ENCODE measurements at places on chromosomes 2 and 18.

DNA sequence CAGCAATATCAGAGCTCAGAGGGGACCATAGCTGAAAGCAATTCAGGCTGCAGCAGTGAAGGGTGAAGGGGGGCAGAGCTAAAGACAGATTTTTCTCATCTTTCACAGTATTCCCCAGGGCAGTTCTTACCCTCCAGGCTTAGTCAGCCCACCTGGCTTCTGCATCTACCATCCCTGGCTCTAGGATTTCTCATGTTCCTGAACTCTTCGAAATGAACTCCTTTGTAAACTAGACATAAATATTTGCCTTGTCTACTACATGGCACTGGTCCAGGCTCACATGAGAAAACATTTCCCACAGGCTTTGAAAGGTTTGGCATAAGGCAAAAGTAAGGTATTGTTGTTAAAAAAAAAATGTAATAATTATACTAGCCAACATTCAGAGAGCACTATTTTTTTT is 23.6 kb upstream of the NEB start:
- no peak for DNase-seq

DNA sequence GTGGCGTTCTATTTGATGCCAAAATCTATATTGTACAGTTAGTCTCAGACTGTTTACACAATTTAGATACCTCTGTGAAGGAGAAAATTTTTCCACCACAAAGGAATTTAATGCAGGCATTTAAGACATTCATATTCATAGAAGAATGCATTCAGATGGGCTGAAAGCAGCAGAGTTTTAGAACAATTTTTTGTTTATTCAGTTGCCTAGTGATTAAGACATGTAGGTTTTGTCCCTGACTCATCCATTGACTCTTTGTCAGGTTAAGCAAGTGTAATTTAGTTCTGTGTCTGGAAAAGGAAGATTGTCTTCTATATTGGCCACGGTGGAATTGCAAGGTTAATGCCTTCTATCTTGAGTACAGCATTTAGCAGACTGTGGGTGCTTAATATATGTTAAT is 515.0 kb downstream of the PARD3B start:
- no peak for DNase-seq

DNA sequence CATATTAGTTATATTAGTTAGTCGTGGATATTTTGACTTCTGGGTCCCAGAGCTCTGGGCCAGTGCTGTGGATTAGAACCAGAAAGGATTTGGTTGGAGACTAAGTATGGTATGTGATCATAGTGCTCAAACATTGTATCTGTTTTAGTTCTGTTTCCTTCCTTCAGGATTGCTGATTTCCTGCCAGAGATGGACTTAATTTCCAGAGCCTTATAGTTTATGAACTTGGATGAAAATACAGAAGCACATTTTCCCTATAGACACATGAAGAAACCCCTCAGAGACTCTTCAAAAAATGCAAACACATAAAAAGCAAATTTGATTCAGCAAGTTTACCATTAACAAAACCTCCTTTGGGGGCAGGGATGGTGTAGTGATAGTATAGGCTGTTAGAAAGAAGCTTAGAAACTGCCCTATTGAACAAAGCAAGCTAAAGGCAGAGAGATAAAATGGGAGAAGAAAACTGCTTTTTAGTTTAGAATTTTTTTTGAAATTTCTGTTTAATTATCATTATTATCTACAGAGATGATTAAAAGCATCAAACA is 88.7 kb upstream of the EFEMP1 start:
- no peak for DNase-seq

GRCh38 chr2:204886713-204887112 is 341.4 kb downstream of the PARD3B start:
- no peak for DNase-seq

- no peak for DNase-seq
Observed at GRCh38 chr2:16785149-16785548, 119.5 kb upstream of the CYRIA start.

- no peak for DNase-seq
Observed at GRCh38 chr2:232415736-232416520, 9.3 kb downstream of the ALPG start.

DNA sequence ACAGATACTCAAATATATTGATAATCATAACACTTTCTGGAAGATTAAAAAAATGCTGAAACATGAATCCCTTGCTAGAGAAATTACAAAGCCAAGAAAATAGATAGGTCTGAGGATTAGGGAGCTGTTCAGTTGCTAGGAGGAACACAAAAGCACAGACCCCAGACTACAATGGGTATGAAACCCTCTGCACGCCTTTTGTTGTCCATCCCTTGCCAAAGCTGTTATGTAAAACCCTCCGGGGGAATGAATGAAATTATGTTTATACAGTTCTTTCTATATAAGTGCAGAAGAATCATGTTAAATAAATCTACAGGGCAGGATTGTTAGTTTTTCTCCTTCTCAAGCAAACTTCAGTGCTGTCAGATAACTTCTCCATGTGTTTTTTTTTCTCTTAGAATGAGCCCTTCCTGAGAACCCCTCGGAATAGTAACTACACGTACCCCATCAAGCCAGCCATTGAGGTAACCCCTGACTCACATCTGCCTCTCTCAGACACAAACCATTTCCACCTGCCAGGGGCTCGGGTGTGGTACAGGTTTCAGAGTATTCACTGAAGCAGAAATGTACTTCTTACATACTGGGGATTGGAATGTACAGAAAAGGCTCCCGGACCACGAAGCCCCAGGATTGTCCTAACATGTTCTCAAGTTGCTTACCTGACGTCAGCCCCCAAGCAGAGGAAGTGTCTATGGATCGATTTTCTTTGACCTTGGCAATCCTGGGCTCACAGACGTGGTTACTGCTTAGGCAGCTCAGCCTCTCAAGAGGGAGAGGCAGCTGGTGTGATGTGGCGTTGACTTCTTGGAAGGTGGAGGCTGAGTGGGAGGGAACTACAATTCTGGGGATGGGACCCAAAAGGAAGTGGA is 118.0 kb downstream of the PLB1 start:
- no peak for DNase-seq

- DNase-seq = no peak
Observed at GRCh38 chr2:64338910-64339500, 115.0 kb upstream of the LGALSL start.

- no peak for DNase-seq
Observed at GRCh38 chr2:8614646-8615045, 67.2 kb upstream of the ID2 start.

DNA sequence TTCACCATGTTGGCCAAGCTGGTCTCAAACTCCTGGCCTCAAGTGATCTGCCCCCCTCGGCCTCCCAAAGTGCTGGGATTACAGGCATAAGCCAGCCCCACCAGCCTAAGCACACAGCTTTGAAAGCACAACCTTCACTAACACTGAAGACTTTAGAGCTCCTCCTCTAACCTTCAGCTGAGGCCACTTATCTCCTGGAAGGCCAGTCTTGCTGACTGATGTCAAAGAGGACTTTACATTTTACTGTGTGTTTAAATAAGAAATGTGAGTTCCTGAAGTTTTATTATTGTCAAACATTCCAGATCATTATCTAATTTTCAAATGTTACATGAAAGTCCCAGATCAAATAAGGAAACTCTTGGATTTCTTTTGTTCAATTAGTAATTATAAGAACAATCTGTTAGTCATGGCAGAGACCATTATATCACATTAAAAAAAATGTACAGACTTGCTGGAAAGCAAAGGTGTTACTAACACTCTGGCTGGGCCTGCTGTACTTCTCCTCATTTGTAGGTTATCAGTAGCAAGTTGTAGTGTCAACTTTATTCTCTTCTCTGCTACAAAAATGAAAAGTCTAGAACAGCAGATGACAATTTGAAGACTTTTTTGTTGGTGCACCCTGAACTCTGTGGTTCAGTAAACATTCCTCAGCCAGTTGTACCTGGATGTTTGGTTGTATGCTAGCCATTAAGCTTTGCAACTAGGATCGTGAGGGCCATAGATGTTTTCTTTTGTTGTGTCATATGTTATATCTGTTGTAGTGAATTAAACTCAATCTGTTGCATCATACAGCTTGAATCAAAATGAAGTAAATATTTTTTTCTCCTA is 80.0 kb downstream of the AOX1 start:
- no peak for DNase-seq

- no peak for DNase-seq
Observed at GRCh38 chr2:47028846-47029560, 113.4 kb upstream of the MCFD2 start.

DNA sequence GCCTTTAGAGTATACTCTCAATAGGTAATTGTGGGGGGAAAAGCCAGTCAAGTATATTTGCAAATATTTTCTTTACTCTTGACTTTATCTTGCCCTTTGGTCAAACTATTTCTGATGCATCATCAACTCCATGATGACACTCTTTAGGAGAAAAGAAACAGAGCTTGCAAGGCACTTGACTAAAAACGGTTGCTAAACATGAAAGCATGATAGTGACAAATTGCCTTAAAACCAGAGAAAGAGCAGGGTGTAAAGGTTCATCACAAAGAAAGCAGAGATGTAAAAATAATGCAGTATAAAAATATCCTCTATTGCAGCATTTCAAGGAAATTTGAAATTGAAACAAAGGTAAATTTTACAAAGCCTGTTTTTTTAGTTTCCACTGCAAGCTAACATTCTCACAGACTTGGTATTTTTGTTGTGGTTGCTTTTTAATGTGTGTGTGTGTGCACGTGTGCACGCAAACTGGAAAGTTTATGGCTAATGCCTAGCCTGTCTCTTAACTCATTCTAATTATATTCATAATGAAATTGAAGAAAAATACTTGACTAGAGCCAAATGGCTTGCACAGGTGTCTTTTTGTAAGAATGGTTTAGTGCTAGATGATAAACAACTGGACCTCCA is 503.6 kb downstream of the ARHGAP15 start:
- DNase-seq = no peak

GRCh38 chr2:32838949-32839348 is 107.8 kb upstream of the LTBP1 start:
- no peak for DNase-seq

DNA sequence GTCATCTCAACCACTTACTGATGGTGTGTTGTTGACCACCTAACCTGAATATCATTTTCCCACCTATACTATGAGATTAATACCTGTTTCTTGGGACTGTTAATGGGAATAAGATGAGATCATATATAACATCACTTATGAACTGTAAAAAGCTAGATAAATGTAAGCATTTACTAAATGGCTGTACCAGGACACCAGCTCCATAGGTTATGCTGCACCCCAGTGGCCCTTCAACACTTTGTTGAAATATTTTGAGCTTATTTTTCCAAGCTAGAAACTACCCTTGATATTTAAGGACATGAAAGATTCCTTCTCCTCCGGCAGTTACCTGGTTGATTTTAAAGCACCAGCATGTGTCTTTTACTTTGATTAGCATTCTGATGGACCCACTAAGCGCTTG is 138.0 kb upstream of the CDCA7 start:
- no peak for DNase-seq

GRCh38 chr2:134727385-134727784 is 8.6 kb upstream of the TMEM163 start:
- DNase-seq = no peak

GRCh38 chr2:212961255-212961654 is 190.2 kb downstream of the IKZF2 start:
- no peak for DNase-seq

DNA sequence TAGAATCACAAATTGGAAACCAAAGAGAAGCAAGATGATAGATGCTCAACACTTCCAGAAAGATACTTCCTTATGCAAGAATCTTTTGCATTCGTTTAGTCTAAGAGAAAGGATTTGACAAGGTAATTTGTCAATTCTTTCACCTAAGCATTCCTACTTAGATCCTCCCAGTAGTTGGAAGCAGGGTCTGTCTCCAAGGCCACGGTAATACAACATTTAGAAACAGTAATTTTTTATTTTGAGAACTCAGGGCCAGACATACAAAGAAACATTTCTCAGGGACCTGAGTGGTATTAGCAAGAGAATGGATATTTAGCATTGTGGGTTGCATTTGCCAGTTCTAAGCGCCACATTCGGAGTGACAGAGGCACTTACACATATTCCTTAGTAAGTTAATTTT is 68.6 kb downstream of the ACYP2 start:
- DNase-seq = no peak

DNA sequence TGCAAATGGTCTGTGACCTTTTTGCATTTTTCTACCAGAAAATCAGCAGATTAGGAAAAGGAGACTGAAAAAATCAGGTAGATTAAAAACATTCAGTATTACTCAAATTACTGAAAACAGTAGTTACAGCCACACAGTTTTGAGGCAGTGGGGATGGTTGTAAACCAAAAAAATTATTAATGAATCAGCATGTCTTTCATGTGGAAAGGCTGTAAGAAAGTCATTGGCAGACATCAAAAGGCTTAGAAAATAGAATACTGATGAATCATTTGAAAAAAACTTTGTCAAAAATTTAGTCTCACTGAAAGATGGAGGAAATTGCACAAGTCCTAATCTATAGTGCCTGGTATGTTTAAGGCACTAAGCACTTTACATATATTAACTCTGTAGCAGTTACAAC is 133.9 kb upstream of the GCFC2 start:
- DNase-seq = no peak

DNA sequence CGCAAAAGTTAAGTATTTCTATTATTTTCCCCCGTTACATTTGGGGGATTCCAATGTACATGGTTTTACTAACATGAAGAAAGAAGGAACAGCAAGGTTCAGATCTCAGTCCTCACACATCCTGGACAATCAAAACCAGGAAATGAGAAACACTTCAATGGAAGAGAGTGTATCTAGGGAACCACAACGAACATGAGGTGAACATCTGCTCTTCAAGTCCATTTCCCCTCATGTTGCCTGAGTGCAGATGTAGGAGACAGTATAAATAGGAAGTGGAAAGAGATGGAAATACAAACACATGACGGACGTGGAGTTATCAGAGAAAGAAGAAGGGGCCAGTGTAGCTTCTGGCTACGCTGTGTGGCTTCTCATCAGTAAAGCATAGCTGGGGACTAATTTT is 52.6 kb downstream of the CHN1 start:
- DNase-seq = no peak

- DNase-seq = no peak
Observed at GRCh38 chr2:217099561-217099960, 239.7 kb upstream of the TNP1 start.

DNA sequence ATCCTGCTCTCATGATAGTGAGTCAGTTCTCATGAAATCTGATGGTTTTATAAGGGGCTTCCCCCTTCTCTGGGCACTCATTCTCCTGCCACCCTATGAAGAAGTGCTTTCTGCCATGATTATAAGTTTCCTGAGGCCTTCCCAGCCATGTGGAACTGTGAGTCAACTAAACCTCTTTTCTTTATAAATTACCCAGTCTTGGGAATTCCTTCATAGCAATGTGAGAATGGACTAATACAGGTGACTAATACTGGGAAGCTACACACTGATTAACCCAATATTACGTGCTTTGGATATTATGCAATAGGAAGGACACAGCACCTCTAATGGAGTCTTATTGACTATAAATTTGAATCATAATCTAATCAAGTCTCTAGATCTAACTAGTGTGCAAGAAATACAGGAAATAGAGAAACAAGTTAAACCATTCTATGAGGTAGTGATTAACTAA is 107.2 kb upstream of the ETAA1 start:
- DNase-seq = no peak

All from NAMALWA (cell line).